ENCODE measurements at places on chromosomes 2 and 18.

DNA sequence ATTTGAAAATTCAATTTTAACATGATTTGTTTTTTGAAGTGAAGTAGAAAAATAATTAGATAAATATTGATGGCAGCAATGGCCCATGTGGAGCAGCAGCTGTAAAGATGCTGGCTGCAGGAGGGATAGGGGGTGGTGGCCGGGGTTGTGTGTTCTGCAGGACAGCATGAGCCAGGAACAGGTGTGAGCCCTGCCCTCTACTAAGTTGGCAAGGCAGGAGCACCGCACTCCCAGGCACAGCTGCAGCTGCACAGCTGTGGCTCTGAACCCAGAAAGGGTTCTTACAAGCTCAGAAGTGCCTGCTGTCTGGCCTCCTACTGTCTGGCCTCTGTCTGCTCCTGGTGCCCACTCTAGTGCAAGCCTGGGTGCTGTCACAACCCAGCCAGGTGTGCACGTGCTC lies 10.0 kb upstream of the DUSP19 start:
- no peak for DNase-seq

GRCh38 chr2:27690052-27690451 lies 26.4 kb downstream of the SLC4A1AP start:
- no peak for DNase-seq

DNA sequence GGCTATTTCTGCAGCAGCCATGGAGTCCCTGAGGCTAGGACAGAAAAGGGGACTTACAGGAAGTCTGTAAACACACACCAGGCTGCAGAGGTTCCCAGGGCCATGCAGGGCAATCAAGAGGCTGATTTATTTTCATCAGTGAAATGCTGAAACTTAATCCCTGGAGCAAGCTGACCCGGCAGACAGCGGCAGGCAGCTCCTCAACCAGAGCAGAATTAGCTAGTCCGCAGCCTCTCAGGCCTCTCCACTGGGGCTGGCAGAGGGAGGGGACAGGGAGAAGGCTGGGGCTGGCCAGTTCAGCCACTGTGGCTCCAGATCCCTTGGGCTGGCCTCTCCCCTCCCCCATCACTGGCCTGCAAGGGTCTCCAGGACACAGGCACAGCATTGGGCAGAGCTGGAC lies 136.3 kb downstream of the TNS1 start:
- no peak for DNase-seq

DNA sequence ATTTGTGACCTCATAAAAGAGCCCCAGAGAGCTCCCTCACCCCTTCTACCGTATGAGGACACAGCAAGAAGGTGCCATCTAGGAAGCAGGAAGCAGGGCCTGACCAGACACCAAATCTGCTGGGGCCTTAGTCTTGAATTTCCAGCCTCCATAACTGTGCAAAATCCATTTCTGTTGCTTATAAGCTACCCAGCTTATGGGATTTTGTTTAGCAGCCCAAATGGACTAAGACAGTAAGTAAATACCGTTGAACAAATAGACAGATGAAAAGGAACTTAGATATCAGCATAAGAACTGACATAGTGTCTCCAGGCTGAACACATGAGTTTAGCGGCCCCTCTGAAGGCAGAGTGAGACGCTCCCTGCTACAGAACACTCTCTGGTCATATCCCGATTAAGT lies 130.9 kb downstream of the UXS1 start:
- DNase-seq: no peak

- DNase-seq: no peak
Measured at GRCh38 chr2:158786897-158787296, 8.2 kb upstream of the DAPL1 start.

DNA sequence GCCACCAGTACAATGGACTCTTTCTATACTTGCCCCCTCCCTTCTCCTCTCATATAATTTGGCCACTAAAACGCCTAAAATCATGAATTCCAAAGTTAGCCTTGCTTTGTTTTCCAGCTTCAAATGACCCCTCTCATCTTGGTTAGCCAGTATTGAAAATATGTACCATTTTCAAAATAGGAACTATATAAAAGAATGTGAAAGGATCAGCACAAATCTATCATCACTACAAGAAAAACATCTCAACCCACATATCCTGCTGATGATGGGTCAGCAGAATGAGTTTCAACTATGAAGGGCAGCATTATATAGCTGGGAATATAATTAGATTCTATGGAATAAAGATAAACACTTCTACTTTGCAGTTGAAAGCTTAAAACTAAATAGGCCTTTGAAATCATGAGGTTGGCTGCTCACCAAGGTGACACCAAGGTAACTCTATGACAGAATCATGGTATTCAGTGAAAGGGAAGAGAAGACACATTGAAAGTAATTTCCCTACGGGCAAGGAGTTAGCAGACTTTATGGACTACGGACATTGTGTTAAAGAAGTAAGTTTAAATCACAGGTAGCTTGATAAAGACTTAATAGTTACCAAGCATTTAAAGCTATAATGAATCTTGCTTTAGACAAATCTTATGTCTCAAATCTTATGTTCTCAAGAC lies 873.0 kb downstream of the CPS1 start:
- DNase-seq: no peak

DNA sequence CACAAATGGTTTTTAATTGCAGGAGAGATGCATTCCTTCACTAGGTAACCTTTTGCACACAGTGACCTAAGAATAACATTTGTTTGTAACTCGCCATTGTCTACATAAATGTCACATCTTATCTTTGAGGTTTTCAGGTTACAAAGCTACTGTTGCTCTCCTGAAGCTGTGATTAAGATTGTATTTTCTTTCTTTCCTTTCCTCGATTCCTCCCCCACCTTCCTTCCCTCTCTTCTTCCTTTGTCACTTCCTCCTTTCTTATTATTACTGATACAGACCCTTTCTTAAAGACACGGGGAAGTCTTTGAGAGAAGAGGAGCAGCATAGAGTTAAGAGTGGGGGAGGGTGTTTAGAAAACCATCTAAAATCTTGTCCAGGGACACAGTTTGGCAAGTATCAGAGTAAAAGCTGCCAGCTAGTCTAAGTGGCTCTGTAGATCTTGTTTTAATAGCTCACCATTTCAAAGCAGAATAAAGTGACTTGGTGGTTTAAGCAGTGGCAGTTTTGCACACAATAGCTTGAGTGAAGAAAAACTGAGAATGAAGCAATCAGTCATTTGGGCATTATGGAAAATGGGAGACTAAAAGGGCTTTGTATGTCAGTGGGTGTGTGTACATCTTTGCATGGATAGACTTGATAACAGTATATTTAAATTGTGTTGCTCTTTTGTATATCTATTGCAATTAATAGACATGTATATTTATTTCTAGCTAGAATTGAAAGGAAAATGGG lies 10.9 kb downstream of the CERS6 start:
- peak; percentile 12 for DNase-seq

DNA sequence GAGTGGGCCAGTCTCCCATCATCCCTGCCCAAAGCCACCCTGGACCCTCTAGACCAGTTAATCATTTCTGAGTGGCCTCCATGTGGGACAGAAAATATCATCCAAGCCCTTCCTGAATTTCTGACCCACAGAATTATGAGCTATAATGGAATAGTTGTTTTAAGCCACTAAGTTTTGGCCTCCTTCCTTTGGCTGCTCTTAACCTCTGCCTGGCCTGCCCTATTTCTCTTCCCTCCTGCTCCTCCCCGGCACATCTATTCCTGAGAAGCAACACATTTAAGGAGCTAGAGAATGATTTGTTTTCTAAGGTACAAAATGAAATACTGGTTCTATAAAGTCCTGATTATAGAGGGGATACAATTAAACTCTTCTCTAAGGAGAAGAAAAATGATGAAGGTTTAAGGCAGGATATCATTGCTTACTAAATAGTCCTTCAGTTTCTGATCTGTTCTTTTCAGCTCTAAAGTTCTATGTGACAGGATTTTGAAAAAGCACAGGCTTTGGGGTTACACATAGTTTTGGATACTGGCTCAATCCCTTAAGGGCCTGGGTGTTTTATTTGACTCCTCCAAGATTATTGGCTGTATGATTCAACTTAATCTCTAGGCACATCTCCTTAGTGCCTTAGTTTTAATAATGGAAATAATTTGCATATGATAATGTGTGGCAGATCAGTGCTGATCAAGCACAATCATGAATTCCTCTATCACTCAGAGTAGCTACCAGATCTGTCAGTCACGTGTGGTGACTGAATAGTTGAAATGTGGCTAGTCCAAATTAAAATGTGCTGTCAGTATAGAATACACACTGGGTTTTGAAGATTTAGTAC lies 240.3 kb downstream of the VAPA start:
- DNase-seq: no peak

- DNase-seq: no peak
Measured at GRCh38 chr2:69156624-69157023, 143.6 kb downstream of the ANTXR1 start.

DNA sequence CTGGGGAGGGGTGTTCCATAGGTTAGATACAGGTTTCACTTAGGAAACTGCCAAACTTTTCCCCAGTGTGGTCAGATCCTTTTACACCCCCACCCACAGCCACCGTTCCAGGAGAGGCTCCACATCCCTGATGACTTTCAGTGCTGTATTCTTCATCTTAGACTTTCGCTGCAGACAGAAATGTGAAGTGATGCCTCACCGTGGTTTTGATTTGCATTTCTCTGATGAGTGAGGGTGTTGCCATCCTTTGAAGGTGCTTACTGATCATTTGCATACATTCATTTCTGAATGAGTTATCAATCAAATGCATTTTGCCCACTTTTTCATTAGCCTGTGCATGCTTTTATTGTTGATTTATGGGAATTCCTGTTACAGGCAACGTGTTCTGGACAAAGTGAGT lies 14.9 kb downstream of the COPS9 start:
- DNase-seq: no peak

GRCh38 chr18:79476918-79477571 lies 81.3 kb downstream of the NFATC1 start:
- no peak for DNase-seq

GRCh38 chr2:235692671-235693171 lies 198.9 kb downstream of the AGAP1 start:
- no peak for DNase-seq

DNA sequence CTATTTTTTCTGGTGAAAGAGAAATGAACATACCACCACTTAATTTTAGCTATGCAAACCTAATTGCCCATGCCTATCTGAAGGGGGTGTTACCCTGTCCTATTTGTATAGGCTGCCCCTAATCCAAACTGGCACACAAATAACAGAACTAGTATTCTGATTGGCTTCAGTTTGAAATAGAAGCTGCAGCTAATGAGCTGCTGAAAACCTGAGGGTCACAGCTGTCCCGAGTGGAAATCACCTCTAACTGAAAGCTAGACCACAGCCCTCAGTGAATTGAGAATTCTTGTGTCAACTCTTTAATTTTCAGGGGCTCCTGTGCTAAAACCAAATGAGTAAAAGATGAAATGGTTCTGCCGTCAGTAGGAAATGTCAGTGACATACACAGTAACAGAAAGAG lies 28.7 kb downstream of the CCDC141 start:
- no peak for DNase-seq

- peak; percentile 59 for DNase-seq
Measured at GRCh38 chr2:6877402-6878304, at the start of gene RSAD2. Gene RSAD2, plus strand, starts transcription at chr2:6877777. Its CDS starts 24 bp downstream, at chr2:6877801.

DNA sequence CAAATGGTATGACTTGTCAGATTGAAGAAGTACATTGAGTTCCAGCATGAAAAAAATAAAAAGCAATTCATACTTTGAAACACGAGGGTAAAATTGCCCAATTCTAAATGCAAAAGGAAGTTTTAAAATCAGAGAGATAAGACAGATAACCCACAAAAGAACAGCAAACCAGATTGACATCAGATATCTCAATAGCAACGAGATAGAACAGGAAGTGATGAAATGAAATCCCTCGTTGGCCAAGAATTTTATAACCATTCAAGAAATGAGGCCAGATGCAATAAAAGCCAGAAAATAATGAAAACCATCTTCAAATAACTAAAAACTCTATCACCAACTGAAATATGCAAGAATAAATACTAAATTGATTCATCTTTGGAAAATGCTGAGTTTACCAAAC lies 172.8 kb downstream of the CD226 start:
- DNase-seq: no peak

DNA sequence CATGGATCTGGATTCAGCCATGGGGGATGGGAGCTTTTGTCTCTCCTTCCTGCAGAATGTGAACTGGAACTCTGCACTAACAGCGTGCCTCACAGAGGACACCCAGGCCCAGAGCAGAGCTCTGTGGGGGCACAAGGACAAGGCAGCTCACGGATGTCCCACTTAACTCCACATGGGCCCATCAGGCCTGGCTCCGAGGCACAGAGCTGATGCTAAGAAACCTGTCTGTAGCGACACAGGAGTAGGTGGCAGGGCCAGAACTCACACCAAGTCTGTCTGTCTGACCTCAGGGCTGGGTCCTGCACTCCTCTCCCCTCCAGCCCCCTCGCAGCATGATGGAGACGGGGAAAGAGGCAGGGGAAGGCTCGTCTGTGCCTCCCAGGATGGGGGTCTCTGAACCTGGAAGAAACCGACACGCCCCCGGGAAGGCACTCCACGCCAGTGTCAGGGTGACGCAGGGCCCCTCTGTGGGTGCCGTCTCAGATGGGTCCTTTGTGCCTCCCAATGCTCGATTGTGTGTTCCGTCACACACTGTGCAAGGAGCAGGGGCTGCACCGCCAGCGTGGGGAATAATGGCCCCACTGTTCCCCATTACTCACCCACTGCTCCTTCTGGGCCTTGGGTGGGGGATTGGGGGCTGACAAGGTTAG lies 36.6 kb downstream of the FAM178B start:
- no peak for DNase-seq

GRCh38 chr2:88342749-88343148 lies 109.7 kb downstream of the FOXI3 start:
- DNase-seq: no peak

GRCh38 chr2:40287195-40287594 lies 164.7 kb downstream of the SLC8A1 start:
- no peak for DNase-seq

GRCh38 chr2:229591611-229592010 lies 122.7 kb downstream of the DNER start:
- no peak for DNase-seq

DNA sequence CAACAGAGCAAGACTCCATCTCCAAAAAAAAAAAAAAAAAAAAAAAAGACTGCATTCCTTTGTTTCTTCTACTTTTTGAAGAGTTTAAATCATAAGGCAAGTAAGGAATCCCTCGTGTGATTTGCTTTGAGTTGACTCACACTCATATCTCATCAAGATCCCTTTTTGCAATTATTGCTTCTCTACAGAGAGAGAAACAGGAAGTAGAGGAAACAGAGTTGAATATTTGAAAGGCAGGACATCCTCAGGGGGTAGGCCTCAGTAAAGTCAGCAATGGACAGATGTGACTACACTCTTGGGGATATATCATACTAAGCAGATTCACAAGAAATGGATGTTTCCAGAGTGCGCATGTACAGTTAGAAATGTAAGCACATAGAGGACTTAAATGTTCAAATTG lies 11.2 kb upstream of the EFR3B start:
- no peak for DNase-seq

GRCh38 chr18:57141208-57142129 lies 5.4 kb upstream of the BOD1L2 start:
- no peak for DNase-seq

GRCh38 chr2:209146682-209147320 lies 277.0 kb upstream of the MAP2 start:
- no peak for DNase-seq

GRCh38 chr2:75928093-75928492 lies 217.4 kb upstream of the GCFC2 start:
- no peak for DNase-seq

- no peak for DNase-seq
Measured at GRCh38 chr18:7749510-7749981, 182.4 kb downstream of the PTPRM start.

- DNase-seq: peak; percentile 67
Measured at GRCh38 chr18:45690975-45691815, 32.8 kb upstream of the SLC14A1 start.

GRCh38 chr18:13011719-13012118 lies 20.6 kb downstream of the CEP192 start:
- no peak for DNase-seq

GRCh38 chr2:190418727-190419126 lies 10.6 kb downstream of the MFSD6 start:
- DNase-seq: no peak

Measured in right lung (tissue), 10 donors.